Central memory CD8-positive, alpha-beta T cell (primary cell): ENCODE measurements at places on chromosomes 12 and 14.

DNA sequence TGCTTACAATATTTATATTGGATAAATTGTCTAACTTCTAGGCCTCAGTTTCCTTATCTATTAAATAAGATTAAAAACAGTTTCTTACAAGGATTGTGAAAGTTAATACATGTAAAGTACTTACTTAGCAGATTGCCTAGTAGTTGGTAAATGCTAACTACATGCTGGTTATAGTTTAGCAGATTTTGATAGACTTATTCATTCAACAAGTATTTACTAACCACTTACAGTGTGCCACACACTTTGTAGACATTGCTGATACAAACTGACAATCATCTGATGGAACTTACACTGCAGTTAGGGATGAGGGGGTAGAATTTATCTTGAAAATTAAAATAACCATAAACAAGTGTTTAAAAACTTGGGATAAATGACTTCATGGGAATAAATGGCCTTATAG, 50.4 kb downstream of the ARID2 start:
- DNase-seq = no peak

GRCh38 chr12:91978143-91978542, 167.5 kb downstream of the BTG1 start:
- DNase-seq = peak; percentile 60

GRCh38 chr14:90513161-90514014, 116.6 kb downstream of the CALM1 start:
- no peak for DNase-seq

DNA sequence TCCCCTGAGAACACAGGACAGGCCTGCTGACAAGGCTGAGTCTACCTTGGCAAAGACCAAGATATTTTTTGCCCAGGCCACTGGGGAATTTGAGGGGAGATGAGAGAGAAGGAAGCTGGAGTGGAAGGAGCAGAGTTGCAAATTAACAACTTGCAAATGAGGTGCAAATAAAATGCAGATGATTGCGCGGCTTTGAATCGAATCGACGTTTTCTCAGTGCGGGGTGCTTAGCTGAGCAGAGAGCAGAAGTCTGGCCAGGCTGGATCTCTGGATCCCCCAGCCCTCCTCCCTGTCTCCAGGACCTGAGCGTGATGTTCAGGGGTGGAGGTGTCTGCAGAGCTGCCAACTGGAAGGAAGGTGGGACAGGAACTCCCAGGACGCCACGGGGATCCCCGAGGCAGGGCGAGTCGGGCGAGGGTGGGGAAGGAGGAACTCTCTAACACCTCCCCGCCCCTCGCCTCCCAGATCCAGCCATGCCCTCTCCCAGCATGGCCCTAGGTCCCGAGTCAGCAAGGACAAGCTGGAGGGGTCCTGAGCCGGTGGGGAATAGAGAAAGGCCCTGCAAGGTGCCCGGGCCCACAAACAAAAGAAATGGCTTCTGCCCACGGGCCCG, 527 bp upstream of the CARMIL3 start:
- no peak for DNase-seq

GRCh38 chr14:92780444-92781232, 13.5 kb upstream of the GOLGA5 start:
- DNase-seq = no peak

DNA sequence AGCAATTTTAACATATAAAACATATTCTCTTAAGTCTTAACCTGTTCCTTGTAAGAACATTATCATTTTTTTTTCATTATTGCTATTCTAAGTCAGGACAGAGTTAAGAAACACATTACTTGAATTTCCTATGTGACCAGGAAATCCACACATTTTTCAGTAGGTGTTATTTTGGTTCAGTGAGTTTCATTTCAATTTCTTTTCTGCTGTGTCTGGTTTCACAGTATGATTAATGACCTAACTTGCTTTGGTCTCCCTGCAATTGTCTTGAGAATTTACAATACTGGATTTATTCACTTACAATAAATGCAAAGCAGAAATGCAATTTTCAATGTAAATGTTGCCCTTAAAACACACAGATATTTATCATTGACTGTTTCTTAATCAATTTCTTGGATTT, 396.9 kb upstream of the TMTC1 start:
- DNase-seq = no peak

DNA sequence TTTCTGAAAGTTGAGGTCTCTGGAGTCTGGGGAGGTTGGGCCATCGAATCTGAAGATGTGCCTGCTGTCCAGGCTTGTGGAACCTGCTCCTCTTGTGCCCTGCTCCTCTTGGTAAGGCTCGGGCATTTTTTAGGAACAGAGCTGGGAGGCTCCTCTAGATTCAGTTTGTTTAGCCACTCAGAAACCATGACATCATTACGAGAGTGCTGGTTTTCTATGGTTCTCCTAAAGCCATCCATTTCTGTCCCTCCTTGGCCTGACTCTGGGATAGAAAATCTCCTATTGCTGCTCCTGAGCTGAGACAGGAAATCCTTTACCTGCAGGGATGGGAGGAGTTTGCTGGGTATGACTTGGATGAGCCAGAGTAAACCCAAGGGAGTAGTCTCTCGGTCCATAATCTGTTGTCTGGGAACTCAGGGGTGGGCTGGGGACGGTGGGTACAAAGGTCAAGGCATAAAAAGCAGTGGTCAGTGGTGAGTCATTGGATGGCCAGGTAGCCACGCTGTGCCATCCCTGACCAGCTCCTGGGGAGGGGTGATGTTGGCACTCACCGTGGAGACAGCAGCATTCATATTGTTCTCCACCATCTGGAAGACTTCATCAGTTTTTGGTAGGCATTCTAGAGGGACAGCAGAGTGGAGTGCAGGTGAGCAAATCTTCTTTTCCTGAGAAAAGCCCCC, 2.4 kb upstream of the ADCY4 start:
- no peak for DNase-seq

DNA sequence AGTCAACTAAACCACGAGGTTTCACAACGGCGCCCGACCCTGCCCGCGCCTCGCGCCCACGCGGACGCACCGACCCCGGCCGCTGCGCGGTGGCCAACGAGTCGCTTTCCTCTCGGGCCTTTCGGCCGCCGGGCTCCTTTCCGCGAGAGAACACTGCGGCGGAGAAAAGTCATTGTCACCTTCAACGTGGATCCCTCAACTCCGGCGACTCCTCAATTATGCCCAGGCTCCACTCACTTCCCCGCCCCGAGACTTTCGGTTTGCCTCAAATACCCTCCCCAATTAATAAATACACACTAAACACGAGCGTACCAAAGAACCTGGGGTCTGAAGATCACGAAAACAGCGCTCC, 450 bp downstream of the SINHCAF start:
- DNase-seq = no peak

GRCh38 chr14:93332397-93332852, 411 bp downstream of the BTBD7 start:
- DNase-seq = peak; percentile 21

DNA sequence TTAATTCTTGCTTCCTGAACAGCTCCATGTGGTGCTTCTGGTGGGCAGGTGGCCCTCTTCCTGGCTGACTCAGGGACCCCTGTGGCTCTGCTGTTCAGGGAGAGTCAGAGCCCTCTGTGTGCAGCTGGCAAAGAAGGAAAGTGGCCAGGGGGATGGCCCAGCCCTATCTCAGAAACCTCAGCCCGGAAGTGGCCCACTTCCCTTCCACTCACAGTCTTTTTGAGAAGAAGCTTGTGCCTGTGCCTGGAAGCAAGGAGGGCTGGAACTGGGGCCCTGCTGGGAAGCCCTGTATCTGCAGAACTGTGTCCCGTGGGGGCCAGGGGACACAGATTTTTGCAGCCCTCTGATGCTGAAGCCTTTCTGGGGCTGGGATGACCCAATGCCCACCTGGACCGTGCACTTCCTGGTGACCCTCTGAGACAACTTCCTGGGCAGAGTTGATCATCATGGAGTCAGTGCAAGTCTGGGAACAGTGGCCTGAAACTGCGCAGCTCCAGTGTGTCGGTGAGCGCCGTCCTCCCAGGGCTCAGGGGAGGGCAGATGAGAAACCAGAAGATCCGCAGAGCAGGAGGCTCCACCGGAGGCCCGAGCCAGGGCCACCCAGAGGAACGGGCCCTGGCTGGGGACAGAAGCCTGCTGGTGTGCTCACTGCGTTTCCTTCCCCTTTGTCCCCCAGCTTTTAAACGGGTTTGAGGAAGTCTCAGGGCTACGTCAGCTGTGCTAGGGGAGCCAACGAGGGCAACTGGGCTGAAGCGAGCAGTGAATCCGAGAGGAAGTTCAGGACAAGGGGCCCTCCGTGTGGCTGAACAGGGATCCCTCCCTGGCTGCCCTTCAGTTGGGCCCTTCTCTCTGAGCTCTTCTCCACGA, 217.4 kb upstream of the RTL1 start:
- DNase-seq = no peak

GRCh38 chr12:130664772-130665171, 51.3 kb downstream of the RIMBP2 start:
- no peak for DNase-seq
